ENCODE measurements at places on chromosomes 2 and 18. TPM values are rescaled to one million over a fixed set of nuclear protein-coding genes. Genes with fewer than 3 reads are reported as not detected.

DNA sequence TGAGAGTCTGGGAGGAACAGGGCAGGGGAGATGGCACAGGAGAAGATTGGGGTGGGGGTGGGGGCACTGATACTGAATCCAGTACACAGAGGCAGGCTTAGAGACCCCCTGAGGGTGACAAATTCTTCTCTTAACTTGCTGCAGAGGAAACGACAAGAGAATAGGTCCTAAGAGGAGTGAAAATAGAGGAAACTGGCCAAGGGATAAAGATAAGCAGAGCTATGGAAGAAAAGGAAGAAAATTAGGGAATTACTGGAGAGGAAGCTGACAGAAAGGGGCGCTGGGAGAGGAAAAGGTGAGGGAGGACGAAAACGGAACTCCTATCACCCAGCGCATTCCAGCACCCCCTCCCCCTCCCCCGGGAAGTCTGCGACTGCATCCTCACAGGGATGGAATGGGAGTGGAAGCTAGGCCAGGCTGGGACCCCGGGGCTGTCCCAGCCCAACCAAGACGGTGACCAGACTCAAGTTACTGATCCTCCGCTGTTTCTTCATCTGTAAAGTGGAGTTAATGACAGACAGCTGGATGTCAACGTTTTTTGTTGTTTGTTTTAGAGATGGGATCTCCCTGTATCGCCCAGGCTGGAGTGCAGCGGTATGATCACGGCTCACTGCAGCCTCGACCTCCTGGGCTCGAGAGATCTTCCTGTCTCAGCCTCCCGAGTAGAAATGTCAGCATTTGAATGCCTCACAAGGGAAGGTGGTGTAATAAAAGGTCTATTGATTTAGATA is 2.6 kb upstream of the EMX1 start:
- DNase-seq, result no peak

DNA sequence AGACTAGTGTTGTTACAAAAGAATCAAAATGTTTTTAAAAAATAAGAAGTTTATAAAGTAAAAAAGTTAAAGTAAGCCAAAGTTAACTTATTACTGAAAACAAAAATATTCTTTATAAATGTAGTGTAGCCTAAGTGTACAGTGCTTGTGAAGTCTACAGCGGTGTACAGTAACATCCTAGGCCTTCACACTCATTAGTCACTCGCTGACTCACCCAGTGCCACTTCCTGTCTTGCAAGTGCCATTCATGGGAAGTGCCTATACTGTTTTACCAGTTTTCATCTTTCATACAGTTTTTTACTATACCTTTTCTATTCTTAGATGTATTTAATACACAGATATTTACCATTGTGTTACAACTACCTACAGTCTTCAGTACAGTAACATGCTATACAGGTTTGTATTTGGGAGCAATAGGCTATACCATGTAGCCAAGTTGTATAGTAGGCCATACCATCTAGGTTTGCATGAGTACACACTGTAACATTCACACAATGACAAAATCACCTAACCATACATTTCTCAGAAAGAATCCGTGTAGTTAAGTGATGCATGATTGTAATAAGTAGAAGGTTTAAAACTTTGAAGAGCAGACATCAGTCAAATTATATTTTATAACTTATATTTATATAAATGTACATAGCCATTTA is 13.4 kb downstream of the SERPINB7 start:
- DNase-seq, result peak; percentile 74

GRCh38 chr18:32831781-32832180 is 59.0 kb upstream of the KLHL14 start:
- no peak for DNase-seq

GRCh38 chr2:86598966-86599365 is 24.7 kb downstream of the RNF103 start:
- DNase-seq, result no peak

- DNase-seq, result peak; percentile 45
Observed at GRCh38 chr2:102657770-102658169, 38.4 kb downstream of the SLC9A2 start.

The SIX2 gene
- not detected for total RNA-seq

The PIAS2 gene
- 23.4 TPM for total RNA-seq

The RGPD3 gene
- total RNA-seq, result 0.24 TPM
